Sigmoid colon (tissue), 7 donors: ENCODE measurements at places on chromosomes 3 and 15.

DNA sequence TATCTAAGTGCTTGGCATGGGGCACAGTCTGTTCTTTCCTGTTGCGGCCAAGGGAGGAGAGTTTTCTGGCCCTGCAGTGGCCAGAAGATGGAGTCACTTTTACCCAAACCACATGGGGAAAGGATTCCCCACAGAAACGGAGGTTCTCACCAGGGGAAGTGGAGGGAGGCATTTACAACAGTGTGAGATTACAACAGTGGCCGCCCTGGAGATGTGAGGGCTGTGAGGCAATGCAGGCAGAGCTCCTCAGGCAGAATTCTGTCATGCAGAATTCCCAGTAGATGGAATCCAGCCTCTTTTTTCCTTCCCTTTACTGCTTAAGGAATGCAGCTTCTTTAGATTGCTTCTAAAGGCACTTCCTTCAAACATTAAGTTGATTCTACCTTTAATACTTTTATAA lies 83.1 kb downstream of the CACNA1D start:
- no peak for DNase-seq

- DNase-seq, result no peak
Observed at GRCh38 chr3:184144505-184144904, 9.3 kb downstream of the EIF2B5 start.

DNA sequence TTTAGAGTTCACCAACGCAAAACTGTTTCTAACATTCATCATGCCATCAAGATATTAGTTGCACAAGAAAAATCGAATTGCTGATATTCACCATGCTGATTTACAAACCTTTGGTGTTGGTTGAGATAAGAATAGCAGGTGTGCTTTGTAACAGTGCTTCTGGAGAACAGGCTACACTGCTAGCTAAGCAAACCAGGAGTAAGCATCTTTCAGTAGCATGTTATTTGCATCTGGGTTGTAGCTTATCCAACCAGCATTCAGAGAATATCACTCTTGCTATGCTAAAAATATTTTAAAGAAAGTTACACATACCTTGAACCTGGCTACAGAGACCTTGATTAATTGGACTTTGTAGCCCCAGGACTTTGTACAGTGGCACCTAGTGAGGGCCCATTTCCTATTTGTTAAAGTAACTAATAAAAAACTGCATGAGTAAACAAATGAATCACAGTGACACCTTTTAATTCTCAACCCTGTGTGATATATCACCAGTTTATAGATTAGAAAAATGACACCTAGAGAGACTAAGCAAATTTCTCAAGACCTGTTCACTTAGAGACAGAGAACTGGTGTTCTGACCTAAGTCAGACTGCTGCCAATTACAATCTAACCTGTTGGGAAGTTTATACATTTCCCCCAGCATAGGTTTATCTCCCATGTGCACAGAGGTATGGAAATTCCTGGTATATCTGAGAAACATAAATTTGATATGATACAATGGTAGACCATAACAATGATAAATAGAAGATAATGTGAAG lies 435.5 kb upstream of the TGFBR2 start:
- DNase-seq, result no peak

GRCh38 chr15:100731267-100732152 lies 129.1 kb downstream of the ASB7 start:
- no peak for DNase-seq

- no peak for DNase-seq
Observed at GRCh38 chr3:129327510-129327909, 48.8 kb downstream of the HMCES start.

- DNase-seq, result peak; percentile 91
Observed at GRCh38 chr15:99212406-99212805, 37.0 kb downstream of the TTC23 start.

DNA sequence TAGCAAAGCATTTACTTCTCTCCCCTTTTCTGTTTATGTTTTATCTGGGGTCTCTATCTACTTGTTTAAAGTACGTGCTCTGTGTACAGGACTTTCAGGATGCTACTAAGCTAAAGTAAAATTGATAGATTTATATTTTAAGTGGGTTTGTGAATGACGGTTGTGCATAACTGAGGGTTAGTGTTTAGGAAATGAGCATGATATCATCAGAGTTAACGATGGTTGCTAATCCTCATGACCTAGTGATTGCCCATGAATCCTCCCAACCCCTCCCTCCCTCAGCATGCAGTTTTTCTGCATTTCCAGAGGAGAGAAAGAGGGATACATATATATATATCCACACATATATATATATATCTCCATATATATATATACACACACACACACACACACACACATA lies 957.2 kb downstream of the TUSC7 start:
- no peak for DNase-seq

DNA sequence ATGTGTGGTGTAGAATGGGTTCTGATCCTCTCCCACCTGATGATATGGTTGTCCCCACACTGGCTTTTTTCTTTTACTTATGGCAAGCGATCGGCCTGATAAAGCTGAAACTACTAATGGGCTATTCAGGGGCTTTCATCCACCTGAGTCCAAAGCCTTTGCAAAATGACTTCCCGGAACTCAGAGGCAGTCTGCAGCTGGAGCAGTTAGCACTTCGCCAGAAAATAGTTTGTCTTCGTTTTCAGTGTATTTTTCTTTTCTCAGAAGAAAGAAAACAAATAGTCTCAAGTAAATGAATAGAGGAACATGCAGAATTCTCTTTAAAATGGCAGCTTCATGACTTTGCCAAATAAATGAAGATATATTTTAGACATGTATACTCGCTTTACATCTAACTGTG lies 306.0 kb upstream of the ADAMTS9 start:
- DNase-seq, result no peak

GRCh38 chr3:17469520-17469919 lies 272.9 kb downstream of the TBC1D5 start:
- DNase-seq, result no peak

GRCh38 chr3:196111939-196112386 lies 30.1 kb upstream of the TFRC start:
- DNase-seq, result no peak

DNA sequence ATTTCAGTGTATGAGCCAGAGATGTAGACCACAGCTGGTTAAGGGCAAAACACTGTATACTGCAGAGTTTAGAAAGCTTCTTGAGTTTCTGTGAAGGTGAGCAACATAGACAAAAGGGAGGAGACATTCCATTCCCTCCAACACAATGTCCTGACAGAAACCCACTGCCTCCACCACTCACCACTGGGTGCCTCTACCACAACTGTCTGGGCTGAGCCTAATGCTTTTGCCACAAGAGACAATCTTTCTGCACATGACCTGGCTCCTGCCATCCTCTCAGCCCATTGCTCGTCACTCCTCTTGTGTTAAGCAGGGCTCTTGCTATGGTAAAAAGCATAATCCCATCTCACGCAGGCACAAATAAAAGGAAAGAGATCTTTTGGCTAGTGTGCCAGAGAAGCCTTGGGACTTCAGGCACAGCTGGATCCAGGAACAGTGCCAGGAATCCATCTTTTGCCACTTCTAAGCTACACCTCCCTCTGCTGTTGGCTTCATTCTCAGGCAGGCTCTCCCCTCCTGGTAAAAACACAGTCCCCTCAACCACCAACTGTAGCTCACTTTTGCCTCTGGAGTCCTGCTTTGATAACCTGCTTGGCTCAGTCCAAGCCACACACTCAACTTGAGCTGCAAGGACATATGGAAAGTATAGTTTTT lies 140.6 kb upstream of the PRR20G start:
- peak; percentile 13 for DNase-seq

- DNase-seq, result no peak
Observed at GRCh38 chr3:128875556-128876120, 3.8 kb upstream of the ACAD9 start.
